ENCODE measurements at places on chromosomes 16 and 17.

DNA sequence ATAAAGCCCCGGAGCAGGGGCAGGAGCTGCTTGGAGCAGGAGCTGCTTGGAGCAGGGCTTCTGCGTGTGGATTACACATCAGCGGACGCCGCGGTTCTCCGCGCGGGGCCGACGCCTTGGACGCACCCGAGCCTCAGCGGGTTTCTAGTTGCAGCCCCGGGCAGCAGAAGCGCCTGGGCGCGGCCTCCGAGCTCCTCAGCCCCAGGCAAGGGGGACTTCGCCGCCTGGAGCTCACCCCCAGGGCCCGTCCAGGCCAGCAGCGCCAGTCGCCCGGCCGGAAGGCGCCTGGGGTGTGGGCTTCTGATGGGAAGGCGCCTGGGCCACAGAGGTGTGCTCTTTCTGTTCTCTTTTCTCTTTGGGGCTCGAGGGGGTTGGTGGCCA lies 6.3 kb downstream of the FOXF1 start:
- no peak for DNase-seq

GRCh38 chr16:70582280-70582978 lies 58.8 kb downstream of the SF3B3 start:
- no peak for DNase-seq

DNA sequence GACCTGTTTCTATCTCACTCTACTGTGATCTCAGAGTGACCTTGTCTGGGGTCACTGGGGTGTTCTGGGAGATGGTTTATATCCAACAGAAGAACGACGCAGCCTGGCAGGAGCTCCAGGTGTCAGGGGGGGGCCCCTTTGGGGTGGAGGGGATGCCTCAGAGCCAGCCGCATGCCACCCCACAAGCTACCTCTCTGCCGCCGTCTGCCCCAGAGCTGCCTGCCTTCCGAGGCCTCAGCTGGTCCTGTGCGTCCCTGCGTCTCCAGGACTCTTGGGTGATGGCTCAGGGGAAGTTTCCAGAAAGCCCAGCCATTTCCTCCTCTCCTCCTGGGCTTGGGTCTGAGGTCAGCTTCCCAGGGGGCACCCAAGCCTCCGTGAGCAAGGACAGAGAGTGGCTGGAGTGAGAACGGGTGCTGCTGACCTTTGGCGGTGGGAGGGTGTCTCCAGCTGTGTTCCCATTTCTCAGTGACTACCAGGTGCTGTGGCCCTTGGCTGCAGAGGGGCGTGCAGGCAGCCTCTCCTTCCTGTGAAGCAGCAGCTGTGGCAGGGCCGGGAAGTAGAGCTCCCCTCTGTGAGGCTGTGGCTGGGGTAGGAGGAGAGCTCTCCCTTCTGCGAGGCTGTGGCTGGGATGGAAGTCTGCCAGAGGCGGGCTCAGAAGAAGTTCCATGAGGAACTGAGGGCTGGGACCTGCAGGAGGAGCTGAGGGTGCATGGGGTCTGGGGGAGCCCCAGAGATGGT lies 19.8 kb downstream of the JPH3 start:
- no peak for DNase-seq

GRCh38 chr16:592518-593306 lies 2.8 kb downstream of the RAB40C start:
- peak; percentile 99 for DNase-seq

- DNase-seq, result no peak
These were observed 14.7 kb upstream of the TMEM220 start for GRCh38 chr17:10744501-10745000.

GRCh38 chr16:55662644-55663031 lies 6.8 kb downstream of the SLC6A2 start:
- no peak for DNase-seq

GRCh38 chr17:37848690-37849616 lies 75.3 kb upstream of the TBC1D3K start:
- DNase-seq, result peak; percentile 91

GRCh38 chr16:84916850-84917249 lies 94.5 kb downstream of the ZDHHC7 start:
- DNase-seq, result no peak

GRCh38 chr17:56292010-56292409 lies 138.7 kb downstream of the ANKFN1 start:
- peak; percentile 34 for DNase-seq

DNA sequence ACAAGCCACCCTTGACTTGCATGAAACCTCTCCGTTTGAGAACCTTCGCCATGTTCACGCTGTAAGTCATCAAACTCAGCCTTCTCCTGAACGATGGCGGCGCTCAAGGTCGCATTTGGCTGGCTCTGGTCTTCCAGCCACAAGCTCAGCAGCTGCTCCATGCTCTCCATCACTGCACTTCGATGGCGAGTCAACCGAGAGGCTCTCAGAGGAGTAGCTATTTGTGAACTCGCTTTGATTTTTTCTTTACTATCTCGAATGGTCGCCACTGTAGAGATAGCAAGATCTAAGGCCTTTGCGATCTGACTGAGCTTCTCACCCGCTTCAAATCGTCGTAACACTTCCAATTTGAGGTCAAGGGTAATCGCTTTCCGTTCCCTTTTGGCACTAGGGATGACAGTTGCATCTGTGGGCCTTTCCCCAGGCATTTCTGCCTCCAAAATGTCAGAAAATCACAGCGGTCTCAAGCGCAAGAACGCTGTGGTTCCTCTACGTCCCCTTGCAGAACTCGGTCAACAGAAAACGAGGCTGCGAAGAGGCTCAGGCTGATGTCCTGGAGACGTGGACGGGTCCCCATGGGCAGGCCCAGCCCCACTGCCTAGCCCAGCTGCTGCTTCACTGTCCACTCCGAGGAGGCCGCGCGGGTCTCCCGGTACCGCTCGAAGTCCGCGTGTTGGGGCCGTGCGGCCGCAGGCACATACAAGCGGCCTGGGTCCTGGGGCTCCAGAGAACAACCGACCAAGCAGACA lies 23.1 kb downstream of the DEF8 start:
- peak; percentile 9 for DNase-seq

DNA sequence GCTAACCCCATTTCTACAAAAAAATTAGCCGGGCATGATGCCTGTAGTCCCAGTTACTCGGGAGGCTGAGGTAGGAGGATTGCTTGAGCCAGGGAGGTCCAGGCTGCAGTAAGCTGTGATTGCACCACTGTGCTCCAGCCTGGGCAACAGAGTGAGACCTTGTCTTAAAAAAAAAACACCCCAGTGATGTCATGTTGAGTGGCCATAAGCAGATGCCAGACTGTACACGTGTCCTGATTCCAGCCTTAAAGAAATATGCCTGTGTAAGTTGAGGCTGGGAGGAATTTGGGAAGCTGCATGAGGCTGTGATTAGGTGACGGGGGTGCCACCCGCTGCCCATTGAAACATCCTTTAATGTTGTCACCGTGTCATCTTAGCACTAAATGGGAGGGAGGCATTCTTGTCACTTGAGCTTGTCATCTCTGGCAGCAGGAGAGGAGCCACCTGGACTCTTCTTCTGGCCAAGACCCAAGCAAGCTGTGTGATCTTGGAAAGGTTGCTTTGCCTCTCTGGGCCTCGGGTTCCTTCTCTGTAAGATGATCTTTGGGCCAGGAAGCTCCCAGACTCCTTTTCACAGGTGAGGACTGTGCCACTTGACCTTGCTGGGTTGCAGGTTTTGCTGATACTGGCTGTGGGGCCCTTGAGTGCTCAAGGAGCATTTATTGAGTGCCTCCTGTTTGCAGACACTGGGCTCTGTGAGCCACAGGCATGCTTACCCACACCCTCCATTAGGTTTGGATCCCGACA lies 98.3 kb upstream of the CIBAR2 start:
- peak; percentile 72 for DNase-seq

DNA sequence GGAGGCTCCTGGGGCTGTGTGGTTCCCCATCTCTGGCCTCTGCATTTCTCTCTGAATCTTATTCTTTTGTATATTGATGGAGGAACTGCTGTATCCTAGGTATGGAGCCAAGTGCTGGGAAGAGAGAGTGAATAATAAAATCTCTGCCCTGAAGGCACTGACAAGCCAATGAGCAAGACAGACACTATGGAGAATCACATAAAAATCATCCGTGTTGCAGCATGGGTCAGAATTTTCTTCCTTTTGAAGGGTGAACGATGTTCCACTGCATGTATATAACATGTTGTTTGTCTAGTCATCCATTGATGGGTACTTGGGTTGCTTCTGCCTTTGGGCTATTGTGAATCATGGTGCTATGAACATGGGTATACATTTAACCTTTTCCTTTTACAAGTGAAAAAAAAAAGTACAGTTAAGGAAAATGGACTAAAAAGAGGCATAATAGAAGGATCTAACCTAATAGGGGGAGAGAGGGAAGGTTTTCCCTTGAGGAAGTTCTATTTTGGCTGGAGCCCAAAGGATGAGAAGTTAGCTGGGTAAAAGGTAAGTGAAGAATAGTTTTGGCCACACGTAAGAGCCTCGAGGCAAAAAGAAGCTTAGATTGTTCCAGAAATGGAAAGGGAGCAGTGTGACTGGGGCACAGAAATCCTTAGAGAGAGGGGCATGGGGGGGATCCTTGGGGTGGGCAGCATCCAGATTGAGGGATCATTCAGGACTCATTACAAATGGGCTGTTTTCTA lies 32.3 kb upstream of the GNA13 start:
- peak; percentile 95 for DNase-seq

GRCh38 chr17:41534899-41535546 lies 6.9 kb upstream of the KRT19 start:
- DNase-seq, result no peak

GRCh38 chr16:28058839-28059589 lies 4.5 kb downstream of the GSG1L start:
- DNase-seq, result no peak

- DNase-seq, result no peak
These were observed 117.5 kb downstream of the ZFHX3 start for GRCh38 chr16:72930396-72930795.

DNA sequence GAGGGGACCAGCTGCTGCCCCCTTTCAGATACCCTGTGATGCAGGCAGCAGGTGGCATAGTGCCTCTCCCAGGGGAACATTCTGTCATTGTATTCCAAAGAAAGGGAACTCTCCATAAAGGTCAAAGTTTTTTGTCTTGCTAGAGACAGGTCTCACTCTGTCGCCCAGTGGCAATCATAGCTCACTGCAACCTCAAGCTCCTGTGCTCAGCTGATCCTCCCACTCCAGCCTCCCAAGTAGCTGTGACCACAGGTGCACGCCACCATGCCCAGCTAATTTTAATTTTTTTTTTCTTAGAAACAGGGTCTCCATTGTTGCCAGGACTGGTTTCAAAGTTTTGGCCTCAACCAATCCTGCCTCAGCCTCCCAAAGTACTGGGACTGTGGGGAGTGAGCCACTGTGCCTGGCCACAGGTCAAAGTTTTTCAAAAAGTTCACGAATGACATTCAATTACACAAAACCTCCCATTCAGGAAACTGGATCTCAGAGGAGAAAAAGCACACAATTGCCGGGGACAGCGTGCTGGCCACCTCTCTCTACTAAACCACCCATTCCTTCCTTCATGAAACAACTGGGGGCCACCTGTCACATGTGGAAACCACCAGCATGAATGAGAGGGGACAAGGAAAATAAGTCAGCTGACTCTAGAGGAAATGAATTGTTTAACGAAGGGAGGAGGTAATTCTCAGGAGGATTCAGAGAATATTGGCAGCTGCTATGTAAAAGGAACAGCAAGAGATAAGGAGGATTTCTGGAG lies 80.0 kb downstream of the MARCHF10 start:
- no peak for DNase-seq

DNA sequence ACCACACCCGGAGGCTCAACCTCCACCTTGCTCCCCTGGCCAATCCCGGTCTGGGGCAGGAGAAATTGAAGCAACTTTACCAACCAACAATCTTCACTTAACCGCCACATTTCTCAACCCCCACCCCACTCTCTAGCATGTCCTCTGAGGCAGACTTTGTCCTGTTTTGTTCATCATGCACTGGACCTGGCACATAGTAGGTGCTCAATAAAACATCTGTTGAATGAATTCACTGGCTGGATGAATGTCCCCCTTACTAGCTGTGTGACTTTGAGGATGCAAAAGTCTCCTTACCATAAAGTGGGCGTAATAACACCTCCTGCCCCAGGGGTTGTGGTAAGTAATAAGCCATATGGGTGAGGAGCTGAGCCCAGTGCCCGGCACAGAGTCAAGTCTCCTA lies 5.8 kb downstream of the SPPL2C start:
- no peak for DNase-seq

DNA sequence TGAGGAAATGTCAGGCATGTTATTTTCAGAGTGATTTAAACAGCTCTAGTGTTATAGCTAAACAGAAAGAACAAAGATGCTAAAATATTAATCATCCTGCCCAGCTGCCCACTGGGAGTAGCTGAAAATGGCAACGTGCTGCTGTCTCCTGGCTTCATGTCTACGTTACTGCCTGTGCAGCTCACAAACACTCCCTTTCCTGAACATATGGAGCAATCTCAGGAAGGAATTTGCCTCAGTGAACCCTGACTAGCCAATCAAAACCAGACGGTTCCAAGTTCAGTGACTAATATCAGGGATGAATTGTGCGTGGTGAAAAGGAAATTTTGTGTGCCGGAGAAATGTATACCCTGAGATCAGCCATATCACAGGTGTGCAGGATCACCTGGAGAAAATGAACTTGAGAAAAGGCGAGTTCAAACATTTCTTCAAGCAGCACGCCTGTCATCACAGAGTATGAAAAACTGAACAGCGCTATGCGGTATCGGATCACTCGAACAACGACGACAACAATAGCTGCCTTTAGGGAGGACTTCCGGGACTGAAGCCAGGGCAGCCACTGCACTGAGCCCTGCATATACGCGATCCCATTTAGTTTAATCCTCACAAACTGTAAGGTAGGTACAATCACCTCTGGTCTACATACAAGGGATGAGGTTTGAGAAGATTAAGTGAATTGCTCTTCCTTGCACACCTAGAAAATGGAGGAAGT lies 110.3 kb downstream of the STX8 start:
- peak; percentile 82 for DNase-seq

DNA sequence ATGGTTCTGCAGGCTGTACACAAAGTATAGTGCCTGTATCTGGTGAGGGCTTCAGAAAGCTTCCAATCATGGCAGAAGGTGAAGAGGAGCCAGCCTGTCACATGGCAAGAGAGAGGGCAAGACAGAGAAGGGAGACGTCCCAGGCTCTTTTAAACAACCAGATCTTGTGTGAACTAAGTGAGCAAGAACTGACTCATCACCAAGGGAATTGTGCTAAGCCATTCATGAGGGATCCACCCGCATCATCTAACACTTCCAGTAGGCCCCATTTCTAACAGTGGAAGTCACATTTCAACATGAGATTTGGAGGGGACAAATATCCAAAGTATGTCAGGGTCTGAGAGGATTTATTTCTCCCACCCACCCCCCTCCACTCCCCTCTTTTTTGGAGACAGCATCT lies 56.2 kb upstream of the ELAC2 start:
- peak; percentile 42 for DNase-seq

- DNase-seq, result no peak
These were observed 407.0 kb upstream of the SOX9 start for GRCh38 chr17:71713846-71714245.

- no peak for DNase-seq
These were observed 42.6 kb downstream of the PIK3R5 start for GRCh38 chr17:8922928-8923327.

DNA sequence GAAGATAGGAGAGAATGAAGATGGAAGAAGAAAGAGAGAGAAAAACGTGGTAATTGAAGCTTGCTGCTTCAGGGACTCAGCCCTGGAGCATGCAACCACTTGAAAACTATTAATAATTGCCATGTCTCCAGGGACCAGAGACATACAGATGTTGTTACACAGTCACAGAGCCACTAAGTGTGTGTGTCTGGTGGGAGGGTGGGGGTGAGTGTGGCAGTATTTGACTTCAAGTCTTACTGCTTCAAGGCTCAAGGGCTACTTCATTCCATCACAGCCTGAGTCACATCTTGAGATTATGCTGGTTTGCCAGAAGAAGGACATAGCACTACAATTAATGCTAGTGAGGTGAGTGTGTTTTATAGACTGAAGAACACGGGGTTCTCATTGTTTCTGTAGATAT lies 202.2 kb downstream of the CDH8 start:
- DNase-seq, result no peak

GRCh38 chr16:78224342-78224741 lies 124.9 kb downstream of the WWOX start:
- DNase-seq, result peak; percentile 32
